ENCODE measurements at places on chromosomes 2 and 18.

DNA sequence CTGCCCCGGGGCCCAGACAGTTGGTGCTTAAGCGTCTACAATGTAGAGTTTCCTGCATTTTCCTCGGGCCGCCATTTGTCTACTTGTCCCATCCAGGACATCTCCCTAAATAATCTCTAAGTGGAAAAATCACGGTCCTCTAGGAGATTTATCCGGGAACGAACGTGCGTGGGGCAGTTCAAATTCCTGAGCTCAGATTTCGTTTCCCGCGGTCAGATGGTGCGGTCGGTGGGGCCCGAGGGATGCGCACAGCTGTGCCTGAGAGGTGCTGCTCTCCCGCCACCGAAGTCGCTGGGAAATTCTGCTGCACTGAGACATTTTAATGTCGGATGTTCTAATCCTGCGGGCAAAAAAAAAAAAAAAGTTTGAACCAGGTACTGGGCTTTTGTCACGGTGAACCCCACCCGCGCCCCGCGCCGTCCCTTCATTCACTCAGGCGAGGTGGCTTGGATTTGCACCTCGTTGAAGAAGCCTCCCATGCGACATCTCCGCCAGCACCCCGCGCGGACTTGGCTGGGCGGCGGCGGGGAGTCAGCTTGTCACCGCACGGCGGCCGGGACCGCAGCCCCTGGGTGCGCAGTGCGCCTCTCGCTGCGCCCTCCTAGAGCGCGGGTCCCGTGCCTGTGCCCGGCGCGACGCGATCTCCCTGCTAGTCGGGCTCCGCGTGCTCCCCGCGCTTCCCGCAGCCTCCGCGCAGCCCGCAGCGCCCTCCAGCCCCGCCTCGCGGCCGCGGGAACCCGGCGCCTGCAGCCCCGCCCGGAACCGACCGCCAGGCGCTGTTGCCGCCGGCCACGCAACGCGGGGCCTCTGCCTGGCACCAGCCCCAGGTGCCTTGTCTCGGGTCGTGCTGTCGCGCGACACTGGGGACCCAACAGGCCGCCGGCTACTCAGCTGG, 191.9 kb upstream of the TCF4 start:
- no peak for DNase-seq

DNA sequence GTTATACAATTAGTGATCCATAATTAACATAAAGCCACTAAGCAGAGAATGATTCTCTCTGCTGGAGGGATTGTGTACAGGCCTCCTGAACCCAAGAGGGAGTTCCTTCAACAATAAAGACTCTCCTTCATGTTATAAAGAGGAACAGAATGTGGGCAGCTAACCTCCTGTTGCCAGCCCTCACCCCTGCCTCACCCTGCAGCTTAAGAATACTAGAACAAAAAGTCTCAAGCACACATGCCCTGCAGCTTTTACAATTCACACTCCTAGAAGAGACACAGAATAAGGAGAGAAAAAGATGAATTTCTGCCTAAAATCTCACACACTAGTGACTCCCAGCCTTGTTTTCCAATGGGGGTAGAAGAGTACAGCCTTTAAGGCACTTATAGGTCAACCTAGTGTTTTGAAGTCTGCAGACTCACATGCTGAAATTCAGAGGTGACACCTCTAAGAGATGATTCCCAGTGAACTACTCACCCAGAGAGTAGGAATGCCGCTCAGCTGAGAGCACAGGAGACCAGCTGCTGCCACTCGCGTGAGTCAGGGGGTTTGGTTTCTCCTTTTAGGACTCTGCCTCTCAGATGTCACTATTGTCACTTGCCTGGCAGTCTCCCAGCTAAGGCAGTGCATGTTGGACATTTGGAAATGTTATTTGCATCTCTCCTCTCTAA, 32.5 kb upstream of the IL1RL1 start:
- DNase-seq = peak; percentile 48

DNA sequence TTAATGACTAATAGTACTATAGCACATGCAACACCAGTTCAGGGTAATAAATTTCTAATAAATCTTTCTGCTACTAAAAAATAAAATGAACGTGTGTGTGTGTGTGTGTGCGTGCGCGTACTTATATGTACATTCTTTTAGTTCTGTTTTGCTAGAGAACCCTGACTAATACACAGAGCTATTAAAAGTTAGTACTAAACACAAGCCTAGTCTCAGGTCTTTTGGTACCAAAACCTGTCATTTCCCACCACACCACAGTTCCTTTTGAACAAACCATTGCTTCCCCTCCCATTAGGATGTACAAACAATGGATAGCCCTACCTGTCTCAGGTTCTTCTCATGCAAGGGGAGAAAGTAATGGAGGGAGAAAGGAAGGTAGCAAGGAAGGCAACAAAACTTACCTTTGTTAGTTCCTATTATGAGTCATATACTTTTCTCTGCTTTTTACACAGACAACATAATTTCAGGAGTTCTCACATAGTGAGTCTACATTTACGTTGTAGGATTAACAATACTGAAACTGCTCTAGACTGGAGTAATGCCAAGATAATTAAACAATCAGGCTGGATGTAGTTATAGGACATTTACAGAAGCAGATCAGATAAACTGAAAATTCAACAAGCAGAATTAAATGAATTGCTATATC, 427.2 kb downstream of the KCNJ3 start:
- no peak for DNase-seq

DNA sequence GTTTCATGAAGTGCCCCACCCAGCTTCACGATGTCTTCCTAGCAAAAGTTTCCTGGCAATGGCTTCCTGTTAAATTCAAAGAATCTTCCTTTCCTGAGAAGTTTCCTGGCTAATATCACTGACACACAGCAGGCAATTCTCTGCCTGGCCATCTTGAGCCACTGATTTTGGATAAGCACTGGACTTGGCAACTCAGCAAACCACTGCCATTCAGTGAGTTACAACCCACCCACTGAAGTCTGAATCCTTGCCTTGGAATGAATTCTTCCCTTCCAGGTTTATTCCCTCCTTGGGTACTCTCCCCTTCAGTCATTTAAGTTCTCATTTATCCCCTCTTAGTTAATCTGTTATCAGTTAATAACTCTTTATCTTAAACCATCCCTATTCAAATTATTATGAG, 426.0 kb downstream of the MBD2 start:
- no peak for DNase-seq

DNA sequence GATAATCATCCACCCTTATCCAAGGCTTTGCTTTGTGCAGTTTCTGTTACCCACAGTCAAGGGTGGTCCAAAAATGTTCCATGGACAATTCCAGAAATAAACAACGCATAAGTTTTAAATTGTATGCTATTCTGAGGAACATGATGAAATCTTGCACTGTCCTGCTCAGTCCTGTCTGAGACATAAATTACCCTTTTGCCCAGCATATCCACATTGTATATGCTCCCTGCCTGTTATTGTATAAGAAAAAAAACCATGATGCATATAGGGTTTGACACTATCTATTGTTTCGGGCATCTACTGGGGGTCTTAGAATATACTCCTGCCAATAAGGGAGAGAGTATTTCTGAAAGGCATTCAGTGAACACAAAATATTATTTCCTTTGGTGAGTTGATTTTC, 24.0 kb downstream of the LRRTM1 start:
- DNase-seq = no peak

DNA sequence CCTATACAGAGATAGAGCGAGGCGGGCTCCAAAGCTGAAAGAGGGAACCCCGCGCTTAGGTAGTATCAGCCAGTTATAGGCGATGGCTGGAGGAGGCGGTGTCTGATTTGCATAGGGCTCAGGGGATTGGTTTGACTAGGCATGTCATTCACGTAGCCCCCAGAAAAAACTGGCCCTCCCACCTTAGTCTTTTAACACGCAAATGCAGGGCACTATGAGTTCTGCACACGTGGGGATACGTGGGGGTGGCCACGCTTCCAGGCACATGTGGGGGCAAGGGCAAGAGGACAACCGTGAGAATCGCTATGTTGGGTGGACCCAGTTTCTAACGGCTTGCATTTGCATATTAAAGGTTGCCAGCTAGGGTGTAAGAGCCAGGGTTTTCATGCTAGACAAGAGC, 56.7 kb upstream of the MSTN start:
- peak; percentile 35 for DNase-seq

GRCh38 chr18:23908827-23909226, 105.7 kb upstream of the TTC39C start:
- no peak for DNase-seq

DNA sequence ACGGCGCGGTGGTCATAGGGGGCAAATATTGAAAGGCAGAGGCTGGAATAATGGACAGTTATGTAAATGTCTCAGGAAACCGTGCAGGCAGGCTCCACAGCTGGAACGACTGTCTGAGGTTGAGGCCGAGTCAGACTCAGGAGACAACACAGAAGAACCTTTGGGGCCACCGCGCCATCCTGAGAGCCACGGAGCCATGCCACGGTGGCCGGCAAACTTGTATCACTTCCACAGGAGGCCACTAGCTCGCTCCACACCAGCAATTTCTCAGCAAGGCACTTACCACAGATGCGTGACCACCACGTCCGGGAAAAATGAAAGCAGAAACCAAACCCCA, 156.7 kb upstream of the SALL3 start:
- no peak for DNase-seq

GRCh38 chr18:8218197-8218596, 391.0 kb upstream of the RAB12 start:
- DNase-seq = no peak

GRCh38 chr18:3111523-3112240, 98.7 kb upstream of the LPIN2 start:
- no peak for DNase-seq

DNA sequence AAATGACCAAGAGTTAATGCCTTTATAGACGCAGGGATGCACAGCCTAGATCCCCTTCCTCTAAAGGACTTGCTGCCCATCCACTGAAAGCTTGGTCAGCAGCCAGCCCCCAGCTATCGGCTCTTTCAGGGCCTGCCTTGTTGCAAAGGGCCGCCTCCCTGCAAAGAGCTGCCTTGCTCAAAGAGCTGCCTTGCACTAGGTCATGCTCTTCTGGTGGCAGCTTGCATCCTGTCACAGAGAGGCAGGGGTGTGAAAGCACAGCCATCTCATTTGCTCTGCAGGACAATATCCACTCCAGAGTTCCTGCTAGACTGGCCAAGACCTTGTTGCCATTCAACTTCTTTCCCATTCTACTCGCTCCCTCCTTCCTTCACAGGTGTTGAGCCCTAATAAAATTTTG, 137.1 kb downstream of the MCFD2 start:
- DNase-seq = no peak

DNA sequence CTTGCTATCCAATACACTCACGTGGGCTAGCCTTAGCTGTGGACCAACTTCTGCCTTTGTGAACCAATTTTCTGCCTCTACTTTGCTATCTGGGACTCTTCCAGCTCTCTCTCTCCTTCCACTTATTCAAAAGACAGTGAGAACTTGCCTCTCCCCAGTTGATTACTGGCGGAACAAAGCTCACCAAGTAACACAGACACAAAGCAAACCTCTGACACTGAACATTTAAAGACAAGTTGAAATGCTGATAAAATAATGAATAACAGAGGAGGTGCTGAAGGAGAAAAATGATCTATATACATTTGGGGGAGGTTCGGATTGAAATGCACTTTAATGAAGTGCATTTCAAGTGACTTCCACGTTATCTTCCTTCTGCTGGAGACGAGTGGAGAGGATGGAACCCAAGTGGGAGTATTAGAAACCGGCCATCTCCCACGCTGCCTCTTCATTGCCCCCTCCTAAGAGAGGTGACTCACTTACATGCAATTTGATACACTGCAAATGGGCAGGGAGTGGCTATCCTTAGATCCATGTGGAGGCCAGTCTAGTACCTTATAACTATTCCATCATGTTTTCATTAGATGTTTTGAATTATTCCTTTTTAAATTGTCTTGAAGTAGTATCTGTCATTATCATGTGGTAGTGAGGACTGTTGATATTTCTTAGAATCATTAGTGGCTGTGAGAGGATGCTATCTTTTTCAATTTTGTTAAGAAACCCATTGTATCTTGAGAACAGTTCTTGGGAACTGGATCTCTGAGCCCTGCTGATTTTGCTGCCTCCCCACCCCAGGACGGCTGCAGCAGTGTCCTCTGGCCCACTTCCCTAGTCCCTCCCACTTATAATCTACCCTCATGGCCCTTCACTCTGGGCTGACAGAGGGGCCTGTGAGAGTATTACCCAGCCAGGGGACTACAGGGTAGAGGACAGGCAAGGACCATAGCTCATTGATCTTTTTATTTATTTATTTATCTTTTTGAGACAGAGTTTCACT, 6.0 kb upstream of the GLI2 start:
- no peak for DNase-seq

- DNase-seq = no peak
Measured at GRCh38 chr18:13401404-13401803, 182.8 kb downstream of the LDLRAD4 start.

GRCh38 chr2:189498205-189498604, 56.9 kb downstream of the WDR75 start:
- no peak for DNase-seq

- no peak for DNase-seq
Measured at GRCh38 chr2:34907812-34908211, 1308.7 kb upstream of the FAM98A start.

DNA sequence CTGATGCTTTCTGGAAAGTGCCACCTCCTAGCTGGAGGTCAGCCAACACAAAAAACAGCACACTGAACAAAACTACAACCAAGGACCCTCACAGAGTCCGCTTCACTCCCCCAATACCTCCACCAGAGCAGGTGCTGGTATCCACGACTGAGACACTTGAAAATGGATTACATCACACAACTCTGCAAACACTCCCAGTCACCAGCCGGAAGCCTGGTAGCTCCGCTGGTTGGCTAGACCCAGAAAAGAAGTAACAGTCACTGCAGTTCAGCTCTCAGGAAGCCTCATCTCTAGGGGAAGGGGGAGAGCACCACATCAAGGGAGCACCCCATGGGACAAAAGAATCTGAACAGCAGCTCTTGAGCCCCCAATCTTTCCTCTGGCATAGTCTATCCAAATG, 175.4 kb downstream of the LCLAT1 start:
- DNase-seq = no peak

DNA sequence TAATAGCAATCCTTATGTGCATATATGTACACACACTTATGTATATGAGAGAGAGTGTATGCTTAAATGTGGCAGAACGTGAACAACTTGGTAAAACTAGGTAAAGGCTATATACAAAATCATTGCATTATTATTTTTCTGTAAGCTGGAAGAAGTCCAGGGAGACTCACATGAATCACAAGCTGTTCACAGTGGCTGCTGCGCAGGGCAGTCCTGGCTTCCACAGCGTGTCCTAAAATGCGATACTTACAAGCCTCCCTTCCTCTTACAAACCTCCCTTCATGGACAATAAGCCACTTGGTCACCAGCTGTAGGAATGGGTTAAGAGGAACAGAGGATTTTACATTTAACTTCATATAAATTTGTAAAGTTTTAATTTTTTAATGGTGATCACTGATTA, 114.9 kb upstream of the AGAP1 start:
- DNase-seq = no peak

- DNase-seq = peak; percentile 11
Measured at GRCh38 chr18:80171054-80171872, 62.2 kb downstream of the ADNP2 start.

GRCh38 chr2:69088466-69088865, 75.5 kb downstream of the ANTXR1 start:
- DNase-seq = peak; percentile 12

- no peak for DNase-seq
Measured at GRCh38 chr2:15890936-15891905, 49.1 kb upstream of the MYCN start.
